ENCODE measurements at places on chromosomes 1 and 21.
A peak's percentile ranks its signal among the peaks of the same experiment; 100 is the strongest.

GRCh38 chr1:67816506-67816905 lies 16.8 kb downstream of the GNG12 start:
- DNase-seq = no peak

GRCh38 chr1:20684050-20684620 lies 23.0 kb upstream of the DDOST start:
- DNase-seq = no peak

DNA sequence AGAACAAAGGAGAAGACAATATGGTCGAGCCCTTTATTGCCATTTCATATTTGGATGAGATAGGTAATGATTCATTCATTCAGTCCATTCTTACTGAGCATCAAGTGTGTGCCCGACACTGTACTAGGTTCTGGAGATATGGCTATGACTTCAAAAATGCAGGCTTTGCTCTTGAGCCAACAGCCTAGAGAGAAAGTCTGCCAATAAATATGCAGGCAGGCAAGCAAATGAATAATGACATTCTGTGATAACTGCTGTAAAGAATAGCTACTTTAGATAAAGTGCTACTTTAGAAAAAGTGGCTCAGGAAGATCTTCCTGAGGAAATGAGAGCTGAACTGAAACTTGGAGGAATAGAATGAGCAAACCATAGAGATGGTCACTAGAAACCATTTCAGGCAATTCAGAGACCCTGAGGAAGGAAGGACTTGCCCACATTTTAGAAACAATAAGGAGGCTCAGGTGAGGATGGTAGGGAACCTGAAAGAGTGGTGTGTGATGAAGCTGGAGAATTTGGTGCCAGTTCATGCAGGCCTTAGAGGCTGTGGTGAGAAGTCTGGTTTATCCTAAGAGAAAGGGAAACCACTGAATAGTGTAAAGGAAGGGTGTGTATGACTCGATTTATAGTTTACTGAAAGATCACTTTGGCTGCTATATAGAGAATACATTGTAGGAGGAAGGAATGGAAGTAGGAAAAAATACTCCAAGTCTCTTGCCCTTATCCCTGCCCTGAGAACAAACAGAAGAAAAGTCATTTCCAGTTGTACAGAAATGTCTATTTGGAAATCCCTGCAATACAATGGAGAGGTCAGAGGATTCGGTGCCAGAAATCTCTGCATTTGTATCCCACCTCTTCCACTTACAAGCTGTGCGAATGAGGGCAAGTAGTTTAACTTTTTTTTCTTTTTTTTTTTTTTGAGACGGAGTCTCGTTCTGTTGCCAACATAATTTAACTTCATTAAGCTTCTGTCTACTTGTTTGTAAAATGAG lies 167.9 kb downstream of the VPS13D start:
- DNase-seq = no peak

- DNase-seq = no peak
Measured at GRCh38 chr1:53567851-53568250, 108.7 kb downstream of the DMRTB1 start.

- DNase-seq = no peak
Measured at GRCh38 chr1:110050602-110051261, 16.3 kb downstream of the STRIP1 start.

- DNase-seq = no peak
Measured at GRCh38 chr21:46055863-46056281, 42.0 kb upstream of the COL6A2 start.

DNA sequence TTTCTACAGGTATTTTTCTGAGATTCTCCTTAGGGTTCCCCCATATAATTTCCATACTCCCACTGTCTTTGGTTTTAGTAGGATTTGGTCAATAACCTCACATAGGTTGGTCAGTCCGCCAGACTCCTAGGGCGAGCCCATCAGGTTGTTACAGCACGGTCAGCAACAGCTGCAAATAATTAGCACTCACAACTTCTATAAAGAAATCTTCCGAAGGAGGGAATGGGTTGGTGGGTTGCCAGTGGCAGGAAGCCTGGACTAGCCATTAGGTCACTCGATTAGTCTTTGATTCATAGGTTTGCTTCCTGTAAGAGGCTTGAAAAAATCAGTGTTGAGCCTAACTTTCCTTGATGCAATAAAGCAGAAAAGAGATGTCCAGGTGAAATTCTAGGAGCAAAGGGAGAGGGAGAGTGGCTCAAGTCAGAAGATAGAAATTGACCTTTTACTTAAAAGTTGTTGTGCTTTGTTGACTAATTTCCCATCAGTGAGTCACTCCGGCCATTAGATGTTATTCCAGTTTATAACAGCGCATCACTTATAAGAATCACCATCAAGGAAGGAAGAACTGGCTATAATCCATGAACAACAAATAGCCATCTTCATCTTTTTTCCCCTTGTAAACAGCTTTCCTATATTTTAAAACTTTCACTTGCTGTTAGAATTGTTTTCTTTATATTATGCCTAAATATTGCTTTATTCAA lies 88.3 kb downstream of the TPR start:
- DNase-seq = no peak

GRCh38 chr1:157325220-157325619 lies 187.0 kb upstream of the ETV3 start:
- no peak for DNase-seq

DNA sequence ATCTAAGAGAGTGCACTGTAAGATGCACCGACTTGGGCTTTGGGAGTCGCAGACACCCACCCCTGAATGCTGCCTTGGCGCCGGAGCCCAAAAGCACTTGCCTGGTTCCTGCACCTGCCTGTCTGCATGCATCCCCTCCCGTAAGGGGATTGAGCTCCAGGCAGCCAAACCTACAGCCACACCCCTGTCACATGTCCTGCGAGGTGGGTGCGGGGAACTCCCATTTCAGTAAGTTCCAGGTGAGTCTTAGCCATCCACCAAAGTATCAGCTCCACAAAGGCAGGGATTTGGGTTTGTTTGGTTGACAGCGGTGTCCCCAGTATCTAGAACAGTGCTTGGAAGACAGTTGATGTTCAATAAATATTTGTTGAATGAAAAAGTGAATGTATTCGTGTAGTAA lies 31.5 kb upstream of the MAP10 start:
- DNase-seq = no peak

GRCh38 chr1:18874600-18874999 lies 15.1 kb upstream of the TAS1R2 start:
- DNase-seq = no peak

GRCh38 chr1:92784021-92784638 lies 778 bp downstream of the EVI5 start:
- DNase-seq = peak; percentile 25

DNA sequence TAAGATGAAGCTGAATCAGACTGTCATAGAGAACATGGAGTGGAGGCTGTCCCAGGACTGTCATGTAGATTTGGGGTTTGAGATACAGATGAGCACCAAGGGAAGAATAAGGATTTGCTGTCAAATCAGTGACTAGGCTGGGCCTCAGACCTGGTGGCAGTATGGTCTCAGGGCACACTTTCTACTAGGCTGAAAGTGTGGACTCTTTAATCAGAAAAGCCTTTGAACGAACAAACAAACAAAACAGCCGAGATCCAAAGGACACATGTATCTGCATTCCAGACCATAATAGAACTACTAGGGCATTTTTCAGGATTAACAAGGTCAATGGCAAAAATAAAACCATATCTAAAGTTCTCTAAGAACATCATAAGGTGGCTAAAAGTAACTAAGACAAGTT lies 2.9 kb downstream of the OR10J1 start:
- no peak for DNase-seq

GRCh38 chr1:50634251-50634650 lies 211.0 kb upstream of the DMRTA2 start:
- DNase-seq = no peak
